ENCODE measurements at places on chromosomes 6 and 20. TPM values are rescaled to one million over a fixed set of nuclear protein-coding genes. Genes with fewer than 3 reads are reported as not detected.

DNA sequence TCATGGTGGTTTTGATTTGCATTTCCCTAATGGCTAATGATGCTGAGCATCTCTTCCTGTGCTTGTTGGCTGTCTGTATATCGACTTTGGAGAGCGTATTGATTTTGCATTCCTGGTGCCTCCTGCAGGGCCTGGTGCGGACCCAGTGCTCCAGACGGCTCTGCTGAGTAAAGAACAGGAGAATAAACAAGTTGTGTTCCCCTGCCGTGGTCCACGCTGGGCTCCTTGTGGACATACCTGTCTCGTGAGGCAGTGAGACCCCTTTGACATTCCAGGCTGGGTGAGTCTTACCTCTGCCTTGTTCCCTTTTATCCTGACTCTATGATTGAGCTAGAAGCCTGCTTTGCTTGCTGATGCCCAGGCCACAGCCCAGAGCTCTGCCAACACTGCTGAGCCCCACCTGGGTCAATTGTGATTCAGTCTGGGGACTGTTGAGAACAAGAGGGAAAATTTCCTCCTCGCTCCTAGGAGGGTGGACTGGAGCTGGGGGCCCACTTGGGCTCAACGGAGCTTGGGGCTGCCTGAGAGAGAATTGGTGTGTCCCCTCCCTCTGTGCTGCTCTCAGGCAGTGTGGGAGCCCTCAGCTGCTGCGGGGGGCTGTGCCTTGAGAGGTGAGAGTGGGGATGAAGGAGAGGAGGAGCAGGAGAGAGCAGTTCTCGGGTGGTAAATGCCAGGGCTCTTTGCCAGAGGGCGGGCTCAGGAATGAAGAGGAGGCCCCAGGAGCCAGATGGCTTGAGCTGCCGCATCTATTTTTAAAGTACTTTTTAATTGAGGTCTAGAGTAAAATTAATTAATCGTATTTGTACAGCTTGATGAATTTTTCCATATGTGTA, 43.7 kb upstream of the PMEPA1 start:
- no peak for DNase-seq

DNA sequence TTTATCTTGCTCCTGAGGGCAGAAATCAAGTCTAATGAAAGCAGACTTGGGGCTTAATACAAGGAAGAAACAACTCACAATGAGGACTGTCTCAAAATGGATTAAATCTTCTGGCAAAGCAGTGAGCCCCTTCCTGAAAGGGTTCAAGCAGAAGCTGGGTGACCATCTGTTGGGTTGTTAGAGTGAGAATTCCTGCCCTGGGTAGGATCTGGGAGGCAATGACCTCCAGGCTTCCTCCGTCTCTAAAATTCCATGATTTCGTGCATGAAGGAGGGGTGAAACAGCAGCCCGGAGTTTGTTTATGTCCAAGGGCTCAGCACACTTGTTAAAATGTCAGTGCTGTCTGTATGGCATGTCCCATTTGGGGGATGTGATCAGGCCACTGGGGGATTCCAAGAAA, 64.0 kb upstream of the KCNK16 start:
- no peak for DNase-seq

- no peak for DNase-seq
These were observed 41.9 kb downstream of the PCNA start for GRCh38 chr20:5077761-5078387.

DNA sequence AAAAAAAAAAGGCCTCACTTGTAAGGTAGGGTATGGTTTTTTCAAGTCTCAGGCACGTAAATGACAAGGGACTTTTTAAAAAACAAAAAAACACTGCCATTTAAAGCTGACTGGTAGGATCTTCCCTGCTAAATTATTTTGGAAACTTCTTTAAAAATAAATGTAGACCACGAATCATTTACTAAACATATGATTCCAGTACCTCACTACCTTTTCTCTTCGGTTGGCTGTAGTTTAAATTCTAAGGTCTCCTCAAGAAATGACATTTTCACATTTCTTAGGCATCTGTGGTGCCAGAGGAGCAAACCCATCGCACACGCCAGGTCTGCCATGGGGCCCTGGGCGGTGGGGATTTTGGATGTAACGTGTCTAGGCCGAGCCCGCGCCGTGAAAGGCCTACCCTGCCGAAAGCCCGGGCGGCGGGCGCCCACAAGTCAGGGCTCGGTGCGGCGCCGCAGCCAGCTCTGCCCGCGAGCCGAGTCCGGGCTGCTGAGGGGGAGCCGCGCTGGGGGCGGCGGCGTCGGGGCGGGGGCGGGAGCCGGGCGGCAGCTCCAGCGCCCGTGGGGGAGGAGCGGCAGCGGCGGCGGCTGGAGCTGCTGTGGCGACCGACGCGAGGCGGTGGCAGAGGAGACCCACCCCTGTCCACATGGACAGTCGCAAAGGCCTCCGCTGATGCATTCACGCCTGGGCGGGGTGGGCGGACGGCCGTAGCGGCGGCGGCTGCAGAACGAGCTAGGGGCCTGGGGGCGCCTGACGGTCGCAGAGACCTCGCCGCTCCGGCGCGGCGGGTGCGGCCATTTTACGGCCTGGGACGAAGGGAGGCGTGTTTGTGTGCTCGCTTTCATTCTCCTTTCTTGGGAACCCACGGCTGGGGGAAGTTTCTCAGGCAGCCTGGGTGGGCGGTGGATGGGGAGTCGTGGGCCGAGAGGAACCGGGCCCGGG, at the start of gene SENP6:
SENP6 (plus strand) TSS at position 577 of the 942 bp plus-strand sequence. CDS start 645 bp downstream, outside the sequence.
- peak; percentile 73 for DNase-seq

- DNase-seq, result peak; percentile 73
These were observed 3.1 kb upstream of the CCDC167 start for GRCh38 chr6:37502703-37503291.

DNA sequence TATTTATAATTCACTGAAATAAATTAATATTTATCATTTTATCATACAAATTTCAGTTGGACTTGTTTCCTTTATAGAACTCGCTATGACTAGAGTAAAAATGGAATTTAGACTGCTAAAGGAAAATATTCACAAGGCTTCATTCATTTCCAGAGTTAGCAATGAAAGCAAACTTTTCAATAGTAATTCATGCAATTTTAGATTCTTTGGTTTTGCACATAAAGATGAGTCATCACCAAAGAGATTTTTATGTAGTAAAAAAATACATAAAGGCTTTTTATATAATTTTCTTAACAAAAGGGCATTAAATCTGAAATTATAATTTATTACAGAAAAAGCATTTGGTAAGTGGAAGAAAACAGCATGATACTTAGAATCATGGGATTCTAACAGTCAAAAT, 37.2 kb upstream of the STXBP5 start:
- no peak for DNase-seq

DNA sequence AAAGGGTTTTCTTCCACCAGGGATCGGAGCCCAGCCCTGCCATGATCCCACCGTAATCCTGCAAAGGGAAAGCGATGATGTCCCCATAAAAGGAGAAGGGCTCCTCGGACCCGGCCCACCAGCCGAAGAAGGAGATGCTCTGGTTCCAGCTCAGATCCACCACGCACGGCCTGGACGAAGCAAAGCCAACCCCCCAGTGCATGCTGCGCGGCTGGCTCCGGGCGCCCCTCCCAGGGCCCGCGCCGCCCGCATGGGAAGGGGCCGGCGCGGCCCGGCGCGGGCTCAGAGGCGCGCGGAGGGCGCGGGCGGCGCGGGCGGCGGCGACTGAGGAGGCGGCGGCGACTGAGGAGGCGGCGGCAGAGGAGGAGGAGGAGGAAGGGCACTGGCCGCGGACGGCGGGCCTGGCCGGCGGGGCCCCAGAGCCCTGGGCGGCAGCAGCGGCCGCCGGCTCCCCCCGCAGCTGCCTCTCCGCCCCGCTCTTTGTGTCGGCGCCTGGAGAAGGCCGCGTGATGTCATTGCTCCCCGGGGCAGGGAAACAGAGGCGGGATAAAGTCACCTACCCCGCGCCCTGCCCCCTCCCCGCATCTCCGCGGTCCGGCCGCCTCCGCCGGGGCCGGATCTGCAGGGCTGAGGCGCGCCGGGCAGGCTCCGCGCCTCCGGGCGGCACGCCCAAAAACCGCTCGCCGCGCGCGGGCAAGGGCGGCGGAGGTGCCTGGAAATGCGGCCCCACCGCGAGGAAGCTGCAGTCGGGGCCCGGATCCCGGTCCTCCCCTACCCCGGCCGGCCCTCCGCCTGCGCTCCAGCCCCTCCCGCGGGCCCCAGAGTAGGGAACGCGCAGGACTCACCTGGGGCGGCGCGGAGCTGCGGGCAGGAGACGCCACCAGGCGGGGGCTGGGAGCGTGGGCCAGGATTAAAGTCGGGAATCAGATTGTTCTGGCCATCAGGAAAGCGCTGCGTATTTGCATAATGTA, at the start of gene FAXC:
FAXC (minus strand) TSS at position 504 of the 971 bp plus-strand sequence; CDS start at position 202, 302 bp downstream.
- no peak for DNase-seq

DNA sequence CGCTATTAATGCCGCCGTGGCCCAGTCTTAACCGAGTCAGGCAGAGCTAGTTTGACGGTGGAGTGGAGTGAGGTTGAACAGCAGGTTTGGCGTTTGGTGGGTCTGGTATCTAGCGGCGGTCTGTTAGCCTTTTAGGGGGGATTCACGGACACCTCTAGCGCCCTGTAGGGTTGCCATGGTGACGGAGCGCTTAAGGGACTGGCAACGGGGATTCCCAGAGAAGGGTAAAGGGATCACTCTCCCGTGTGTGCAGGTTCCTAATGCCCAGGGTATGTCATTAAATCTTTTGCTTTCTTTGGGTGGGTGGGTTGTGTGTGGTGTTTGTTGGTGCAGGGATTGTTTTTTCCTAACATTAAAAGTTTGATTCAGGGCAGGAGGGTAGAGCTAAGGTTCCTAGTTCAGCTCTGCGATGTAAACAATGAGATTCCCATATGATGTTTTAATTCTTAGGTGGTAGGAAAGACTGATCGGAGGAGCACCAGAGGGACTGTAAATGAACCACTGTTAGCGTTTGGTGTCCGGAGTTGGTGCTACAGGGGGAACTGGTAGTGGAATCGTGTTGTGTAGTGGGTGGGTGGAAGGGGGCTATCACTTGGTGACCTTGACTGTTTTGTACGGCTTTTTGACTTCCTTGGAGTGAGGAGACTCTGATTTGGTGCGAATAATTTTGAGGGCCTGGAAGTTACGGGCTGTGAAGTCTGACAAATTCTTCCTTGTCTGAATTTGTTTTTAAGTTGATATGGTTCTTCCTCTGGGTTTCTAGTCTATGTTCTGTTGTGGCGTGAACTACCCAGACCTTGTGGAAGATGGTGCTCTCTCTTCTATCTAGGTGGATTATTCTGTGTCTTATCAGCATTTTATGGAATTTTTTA, 5.0 kb downstream of the BRD2 start:
- peak; percentile 49 for DNase-seq

DNA sequence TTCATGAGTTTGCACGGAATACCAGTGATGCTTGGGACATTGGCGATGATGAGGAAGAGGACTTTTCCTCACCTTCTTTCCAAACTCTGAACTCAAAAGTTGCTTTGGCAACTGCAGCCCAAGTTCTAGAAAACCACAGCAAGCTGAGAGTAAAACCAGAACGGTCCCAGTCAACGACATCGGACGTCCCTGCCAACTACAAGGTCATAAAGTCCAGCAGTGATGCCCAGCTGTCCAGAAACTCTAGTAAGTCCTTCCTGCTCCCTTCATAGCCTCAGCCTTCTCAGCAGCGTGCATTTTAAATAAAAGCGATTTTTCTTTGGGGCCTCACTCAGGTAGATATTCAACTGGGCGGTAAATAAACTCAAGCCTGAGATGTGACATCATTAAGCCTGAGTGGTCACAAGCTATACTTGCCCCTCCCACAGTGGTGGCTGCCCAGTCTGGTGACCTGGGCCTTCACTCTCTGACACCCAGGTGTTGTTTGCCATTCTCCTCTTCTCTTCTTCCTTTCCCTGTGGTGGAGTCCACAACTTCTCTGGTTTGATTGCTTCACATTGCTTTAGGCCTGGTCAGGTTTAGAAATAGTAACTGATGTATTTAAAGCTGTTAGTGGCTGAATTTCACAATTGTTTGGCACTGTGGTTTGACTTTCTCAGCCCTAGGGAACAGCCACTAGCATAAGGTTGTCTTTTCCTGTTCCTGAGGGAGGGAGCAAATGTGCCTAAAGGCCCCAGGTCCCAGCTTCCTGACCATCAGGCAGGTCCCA, 21.6 kb upstream of the TMEM217 start:
- DNase-seq, result no peak

The HIVEP2 gene
- total RNA-seq, result 75.1 TPM

The CST9L gene
- not detected for total RNA-seq

The TLDC2 gene
- not detected for total RNA-seq

Measured in T-cell (primary cell).